ENCODE measurements at places on chromosomes 16 and 17.
A peak's percentile ranks its signal among the peaks of the same experiment; 100 is the strongest.

DNA sequence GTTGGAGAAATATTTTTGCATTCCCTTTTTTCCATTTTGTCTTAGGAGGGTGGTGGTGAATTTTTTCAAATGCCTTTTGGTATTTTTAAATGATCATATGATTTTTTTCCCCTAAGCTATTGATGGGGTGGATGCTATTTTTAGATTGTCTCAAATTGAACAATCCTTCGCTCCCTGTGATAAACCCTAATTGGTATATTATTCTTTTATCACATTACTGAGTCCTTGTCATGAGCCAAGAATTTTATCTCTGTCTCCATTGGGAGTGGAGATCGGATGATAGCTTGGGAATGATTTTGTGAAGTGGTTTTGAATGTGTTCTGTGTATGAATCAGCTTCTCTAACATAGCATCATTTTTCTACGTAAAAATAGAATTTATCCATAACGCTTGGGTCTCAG, 15.4 kb downstream of the NECAB2 start:
- no peak for DNase-seq

- peak; percentile 92 for DNase-seq
Observed at GRCh38 chr16:48366165-48367093, 18.8 kb downstream of the SIAH1 start.

GRCh38 chr16:86145669-86146068, 246.7 kb downstream of the IRF8 start:
- no peak for DNase-seq

GRCh38 chr17:44039829-44040635, 25.3 kb upstream of the TMEM101 start:
- peak; percentile 57 for DNase-seq

GRCh38 chr17:18037486-18037885, 1.5 kb downstream of the ATPAF2 start:
- no peak for DNase-seq

- DNase-seq = no peak
Observed at GRCh38 chr16:59424714-59425273, 690.7 kb upstream of the GOT2 start.

Data from iris pigment epithelial cell (primary cell).